Progenitor cell of endocrine pancreas (in vitro differentiated cells): ENCODE measurements at places on chromosomes 12 and 14. TPM values are rescaled to one million over a fixed set of nuclear protein-coding genes. Genes with fewer than 3 reads are reported as not detected.

EFS gene
- 66.8 and 69.6 TPM in 2 replicates for total RNA-seq

- no peak for DNase-seq
Measured at GRCh38 chr12:43795716-43796280, 10.3 kb downstream of the TWF1 start.

GRCh38 chr14:56487761-56488160 lies 91.8 kb upstream of the TMEM260 start:
- DNase-seq = no peak

MANSC4 gene
- 0.40 and 1.1 TPM in 2 replicates for total RNA-seq

- no peak for DNase-seq
Measured at GRCh38 chr12:108260039-108260438, 79.1 kb downstream of the CMKLR1 start.

DNA sequence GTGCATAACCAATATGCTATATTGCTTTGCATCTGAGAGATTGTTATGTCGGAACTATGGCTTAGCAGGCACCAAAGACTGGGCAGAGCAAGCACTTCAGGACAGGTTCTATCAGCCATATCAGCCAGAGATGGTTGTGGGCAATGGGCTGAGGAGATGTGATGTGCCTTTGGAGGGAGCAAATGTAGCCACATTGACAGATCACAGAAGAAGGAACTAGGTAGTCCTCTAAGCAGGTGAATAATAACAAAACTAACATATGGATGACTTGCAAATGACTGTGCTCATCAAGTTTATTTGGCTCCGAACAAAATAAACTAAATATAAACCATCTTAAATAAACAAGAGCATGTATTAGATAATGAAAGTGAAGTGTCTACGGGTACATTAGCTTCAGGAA lies 291.7 kb downstream of the RMST start:
- no peak for DNase-seq

- DNase-seq = no peak
Measured at GRCh38 chr12:42325326-42325652, 605 bp downstream of the ZCRB1 start.

GRCh38 chr14:30143627-30144026 lies 216.0 kb upstream of the PRKD1 start:
- DNase-seq = no peak
